ENCODE measurements at places on chromosomes 16 and 17.
A peak's percentile ranks its signal among the peaks of the same experiment; 100 is the strongest.

DNA sequence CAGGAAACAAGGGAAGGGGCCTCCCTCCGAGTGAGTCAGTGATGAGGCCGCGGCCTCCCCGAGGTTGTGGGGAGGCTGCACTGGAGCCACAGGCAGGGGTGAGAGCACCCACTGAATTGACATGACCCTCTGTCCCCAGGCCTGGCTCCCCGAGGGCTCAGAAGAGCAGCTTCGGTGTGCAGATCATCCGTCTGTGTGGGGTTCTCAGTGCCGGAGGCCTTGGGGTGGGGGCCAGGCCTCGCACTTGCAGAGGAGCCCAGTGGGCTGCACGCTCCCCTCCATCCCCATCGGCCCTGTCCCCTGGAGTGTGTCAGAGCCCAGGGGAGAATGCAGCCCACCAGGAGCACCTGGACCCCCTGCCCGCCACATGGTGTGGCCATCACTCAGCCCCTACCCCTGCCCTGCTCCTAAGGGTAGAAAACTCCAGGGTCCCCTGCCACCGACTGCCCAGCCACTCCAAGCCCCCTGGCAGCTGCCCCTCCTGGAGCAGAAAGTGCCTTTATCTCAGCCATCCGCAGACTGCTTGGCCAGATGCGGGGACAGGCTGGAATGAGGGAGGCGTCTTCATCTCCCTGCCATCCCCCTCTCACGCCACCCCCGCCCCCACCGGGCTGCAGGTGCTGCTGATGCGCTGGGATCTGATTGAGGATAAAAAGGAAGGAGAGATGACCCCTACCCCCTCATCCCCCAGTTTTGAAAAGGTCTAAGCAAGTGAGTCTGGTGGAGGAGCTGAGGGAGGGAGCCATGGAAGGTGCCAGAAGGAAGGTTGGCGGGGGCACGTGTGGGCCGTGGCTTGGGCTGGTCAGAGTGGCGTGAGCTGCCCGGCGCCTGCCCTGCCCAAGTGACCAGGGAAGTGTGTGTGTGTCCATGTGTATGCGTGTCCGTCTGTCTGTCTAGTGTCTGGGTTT is 358.3 kb downstream of the SEC14L1 start:
- no peak for DNase-seq

DNA sequence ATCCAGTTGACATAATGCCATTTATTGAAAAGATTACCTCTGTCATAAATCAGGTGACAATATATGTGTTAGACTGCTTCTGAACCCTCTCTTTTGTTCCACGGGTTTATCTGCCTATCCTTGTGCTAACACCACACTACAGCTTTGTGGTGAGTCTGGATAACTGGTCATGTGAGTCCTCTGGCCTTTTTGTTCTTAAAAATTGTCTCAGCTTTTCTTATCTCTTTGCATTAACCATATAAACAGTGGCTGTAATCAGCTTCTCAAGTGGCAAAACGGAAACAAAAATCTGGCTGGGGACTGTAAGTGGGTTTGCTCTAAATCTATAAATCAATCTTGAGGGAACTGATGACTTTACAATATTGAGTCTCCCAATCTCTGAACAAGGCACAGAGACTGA is 44.6 kb downstream of the STX8 start:
- no peak for DNase-seq

- DNase-seq = no peak
These were observed 16.6 kb downstream of the KRT9 start for GRCh38 chr17:41555105-41555887.

DNA sequence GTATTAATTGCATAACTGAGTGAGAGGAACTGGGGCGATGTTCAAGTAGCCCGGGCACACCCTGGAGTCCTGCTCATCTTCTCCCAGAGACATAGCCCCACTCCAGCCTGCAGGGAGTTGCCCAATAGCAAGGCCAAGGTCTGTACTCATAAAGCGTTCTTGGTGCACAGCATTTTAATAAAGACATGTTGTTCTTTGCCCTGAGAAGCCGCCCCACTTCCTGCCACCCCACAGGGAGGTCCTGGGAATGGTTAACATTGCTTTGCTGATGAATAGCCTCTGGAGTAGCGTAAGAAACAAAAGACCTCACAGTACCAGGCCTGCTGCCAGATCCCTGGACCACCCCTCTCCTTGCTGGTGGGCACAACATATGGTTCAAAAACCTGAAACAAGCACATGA is 21.6 kb upstream of the CDH1 start:
- DNase-seq = no peak

DNA sequence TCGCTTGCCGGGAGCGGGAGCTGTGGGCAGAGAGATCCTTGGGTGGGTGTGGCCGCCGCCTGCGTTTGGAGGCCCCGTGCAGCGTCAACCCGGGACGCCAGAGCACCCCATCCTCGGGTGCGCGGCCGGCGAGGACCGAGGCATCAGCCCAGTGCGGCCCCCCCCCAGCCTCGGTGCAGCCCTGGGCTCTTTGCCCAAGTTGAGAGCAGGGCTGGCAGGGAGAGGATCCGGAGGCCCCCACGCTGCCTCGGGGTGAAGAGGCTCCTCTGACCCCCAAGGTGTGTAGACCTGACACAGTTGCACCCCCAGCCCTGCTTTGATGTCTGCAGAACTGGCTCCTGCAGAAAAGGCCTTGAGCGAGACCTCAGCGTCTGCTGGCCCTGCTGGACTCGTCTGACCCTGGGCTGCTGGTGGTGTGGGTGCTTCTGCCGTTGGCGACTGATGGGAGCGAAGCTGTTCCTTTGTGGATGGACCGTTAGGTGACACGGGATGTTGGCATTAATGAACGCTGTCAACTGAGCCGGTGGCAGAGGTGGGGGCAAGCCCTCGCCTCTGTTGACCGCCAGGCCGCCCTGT is 8.0 kb downstream of the CACNA1H start:
- DNase-seq = no peak

GRCh38 chr16:49003992-49004391 is 277.6 kb downstream of the CBLN1 start:
- DNase-seq = no peak

GRCh38 chr17:33169580-33170285 is 123.4 kb downstream of the ASIC2 start:
- DNase-seq = no peak

GRCh38 chr17:17710355-17710727 is 29.1 kb downstream of the RAI1 start:
- no peak for DNase-seq

DNA sequence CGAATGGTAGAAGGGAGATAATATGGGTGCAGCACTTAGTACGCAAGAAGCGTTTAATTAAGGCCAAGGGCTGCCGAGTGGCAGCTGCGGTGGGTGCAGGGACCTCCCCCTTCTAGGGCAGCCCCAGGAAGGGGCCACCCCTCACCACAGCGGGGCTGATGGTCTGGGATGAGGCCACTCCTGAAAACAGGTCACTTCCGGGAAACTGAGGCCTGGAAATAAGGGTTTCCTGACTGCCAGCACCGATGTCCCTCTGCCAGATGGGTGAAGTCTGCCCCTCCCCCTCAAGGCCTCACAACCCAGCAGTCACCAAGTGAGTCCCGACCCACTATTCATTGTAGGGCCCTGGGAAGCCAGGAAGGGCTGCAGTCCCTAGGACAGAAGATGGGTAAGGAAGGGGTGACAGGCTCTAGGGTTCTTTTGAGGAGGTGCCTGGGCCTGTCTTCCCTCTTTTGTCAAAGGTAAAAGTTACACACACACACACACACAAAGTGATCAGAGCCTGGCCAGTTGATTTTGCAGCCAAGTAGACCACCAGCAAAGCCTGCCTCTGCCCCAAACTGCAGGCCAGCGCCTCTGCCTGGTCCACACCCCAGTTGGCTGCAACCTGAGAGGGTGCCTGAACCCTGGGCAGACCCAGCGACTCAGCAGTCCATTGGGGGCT is 12.5 kb downstream of the SREBF1 start:
- no peak for DNase-seq

DNA sequence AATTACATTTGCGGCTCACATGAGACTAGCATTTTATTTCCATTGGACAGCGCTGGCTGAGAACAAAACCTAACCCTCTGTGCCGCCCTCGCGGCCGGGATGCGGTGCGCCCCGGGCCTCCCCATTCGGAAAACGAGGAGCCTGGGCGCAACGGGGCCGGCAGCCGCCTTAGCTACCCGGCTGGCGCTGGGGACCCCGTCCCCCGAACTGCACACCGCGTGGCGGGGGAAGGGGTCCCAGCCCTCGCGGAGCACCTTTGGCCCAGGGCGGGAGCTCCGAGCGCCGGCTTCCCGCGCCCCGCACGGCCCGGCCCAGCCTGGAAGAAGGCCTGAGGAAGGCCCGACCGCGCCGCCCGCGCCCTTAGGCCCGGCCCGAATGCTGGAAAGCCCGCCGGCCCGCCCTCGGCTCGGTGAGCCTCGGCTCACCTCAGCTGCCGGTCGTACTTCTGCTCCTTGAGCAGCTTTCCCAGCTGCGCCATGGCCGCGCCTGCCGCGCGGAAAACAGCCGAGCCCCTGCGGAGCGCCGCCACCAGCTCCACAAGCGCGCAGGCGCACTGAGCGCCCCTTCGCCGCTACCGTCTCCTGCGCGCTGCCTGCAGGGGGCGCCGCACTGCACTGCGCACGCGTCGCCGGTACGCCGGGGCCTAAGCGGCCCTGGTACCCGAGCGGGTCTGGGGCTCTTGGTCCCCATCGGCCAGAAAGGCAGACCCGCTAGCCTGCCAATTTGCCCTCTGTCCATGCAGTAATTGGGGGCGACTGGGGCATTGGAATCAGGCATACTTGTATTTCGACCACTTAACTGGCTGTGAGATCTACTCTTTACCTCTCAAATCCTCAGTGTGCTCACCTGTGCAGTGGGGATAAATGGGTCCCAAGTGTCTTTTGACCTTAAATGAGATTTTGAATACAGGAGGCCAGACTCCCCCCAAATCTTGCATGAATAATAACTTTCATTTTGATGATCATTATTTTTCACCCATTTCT is at the start of gene NAE1:
Gene NAE1, minus strand, starts transcription at position 555 of the 983 bp plus-strand sequence. Its CDS starts 77 bp downstream, at position 478.
- DNase-seq = peak; percentile 86

DNA sequence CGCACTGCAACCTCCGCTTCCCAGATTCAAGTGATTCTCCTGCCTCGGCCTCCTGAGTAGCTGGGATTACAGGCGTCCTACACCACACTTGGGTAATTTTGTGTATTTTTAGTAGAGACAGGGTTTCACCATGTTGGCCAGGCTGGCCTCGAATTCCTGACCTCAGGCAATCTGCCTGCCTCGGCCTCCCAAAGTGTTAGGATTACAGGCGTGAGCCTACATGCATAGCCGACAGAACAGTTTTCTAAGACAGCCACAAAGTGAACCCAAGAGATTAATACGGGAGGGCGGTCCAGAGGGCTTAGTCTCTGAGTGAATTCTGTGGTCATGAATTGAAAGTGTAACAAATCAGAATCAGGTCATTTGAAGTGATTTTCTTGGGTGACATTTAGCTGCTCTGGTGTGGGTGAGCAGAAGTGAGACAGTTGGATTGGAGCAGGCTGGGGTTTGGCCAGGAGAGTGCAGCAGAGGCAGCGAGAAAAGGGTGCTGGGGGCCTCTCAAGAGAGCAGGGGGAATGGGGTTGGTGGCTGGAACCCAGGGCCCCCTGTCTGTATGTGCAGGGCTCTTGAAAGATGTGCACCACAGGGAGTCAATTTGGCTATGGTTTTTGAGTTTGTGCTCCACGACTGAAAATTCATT is 231.4 kb upstream of the WSCD1 start:
- DNase-seq = no peak

DNA sequence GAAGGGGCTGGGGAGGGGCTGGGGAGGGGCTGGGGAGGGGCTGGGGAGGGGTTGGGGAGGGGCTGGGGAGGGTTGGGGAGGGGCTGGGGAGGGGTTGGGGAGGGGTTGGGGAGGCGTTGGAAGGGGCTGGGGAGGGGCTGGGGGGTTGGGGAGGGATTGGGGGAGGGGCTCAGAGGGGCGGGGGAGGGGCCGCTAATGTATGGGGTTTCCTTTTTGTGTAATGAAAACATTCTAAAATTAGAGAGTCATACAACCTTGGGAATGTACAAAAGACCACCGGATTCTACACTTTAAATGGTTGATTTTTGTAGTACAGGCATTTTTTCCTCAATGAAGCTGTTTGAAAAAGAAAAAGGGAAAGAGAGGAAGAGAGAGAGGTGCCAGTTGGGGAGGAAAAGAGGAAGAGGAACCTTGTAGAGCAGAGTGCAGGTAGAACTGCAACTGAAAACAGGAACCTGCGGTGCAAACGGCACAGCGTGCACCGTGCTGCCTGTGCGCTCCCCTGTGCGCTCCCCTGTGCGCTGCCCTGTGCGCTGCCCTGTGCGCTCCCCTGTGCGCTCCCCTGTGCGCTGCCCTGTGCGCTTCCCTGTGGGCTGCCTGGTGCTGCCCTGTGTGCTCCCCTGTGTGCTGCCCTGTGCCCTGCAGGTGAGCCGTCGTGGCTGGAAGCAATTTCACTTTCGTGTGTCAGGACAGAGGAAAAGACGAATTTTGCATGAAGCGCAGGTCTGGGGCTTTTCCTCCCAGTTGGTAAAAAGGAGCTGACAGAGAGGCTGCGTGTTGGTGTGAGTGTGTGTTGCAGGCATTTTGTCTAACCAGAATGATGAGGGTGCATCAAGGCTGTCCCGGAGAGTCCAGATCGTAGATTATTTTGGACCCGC is 40.8 kb downstream of the METRNL start:
- no peak for DNase-seq

GRCh38 chr16:31641279-31641678 is 113.6 kb downstream of the AHSP start:
- DNase-seq = no peak

GRCh38 chr16:67447508-67448076 is 16.7 kb downstream of the HSD11B2 start:
- peak; percentile 35 for DNase-seq

DNA sequence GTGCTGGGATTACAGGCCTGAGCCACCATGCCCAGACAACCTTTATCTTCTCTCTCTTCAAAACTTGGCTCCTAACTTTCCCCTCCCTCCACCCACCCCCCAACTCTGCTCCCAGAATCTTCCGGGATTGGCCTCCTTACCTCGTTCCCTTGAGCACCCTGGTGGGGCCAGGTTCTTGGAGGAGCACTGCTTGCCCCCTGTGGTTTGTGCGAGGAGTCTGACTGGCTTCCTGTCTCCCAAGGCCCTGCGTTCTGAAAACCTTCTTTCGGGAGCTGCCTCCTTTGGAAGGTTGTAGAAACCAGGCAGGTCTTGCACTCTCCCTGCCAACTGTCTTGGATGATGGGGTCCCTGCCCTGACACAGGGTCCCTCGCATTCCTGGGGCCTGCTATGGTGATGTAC is 19.8 kb downstream of the PLXDC1 start:
- no peak for DNase-seq

GRCh38 chr17:49197346-49197998 is 12.9 kb downstream of the GNGT2 start:
- no peak for DNase-seq
